ENCODE measurements at places on chromosomes 4 and X.

DNA sequence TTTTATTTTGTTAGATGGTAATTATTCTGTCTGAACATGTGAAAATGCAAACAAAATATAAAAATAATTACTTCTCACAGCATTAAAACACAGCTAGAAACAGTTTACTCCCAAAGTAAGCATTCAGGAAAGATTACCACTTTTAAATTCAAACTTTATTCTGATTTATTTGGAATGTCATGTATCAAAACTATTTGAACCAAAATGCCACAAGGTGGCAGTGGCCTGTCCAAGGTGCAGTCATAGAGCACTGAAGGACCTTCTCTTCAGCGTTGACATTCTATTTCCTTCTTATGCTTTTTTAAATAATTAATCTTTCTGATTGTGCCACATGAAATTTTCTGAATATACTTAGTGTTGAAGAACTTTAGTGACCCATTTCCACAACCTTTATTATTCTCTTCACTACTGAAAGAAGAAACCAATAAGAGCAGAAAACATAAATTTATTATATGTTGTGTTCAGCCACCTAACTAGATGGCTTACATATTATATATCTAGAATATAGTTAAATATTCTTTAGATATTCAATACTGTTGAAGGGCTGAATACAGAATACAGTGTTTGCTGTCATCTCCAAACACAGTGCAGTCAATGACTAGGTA lies 283.6 kb downstream of the CFAP299 start:
- no peak for DNase-seq

- DNase-seq = no peak
These were observed 70.7 kb upstream of the ANXA10 start for GRCh38 chr4:168021666-168022065.

- no peak for DNase-seq
These were observed 1014.2 kb downstream of the C4orf33 start for GRCh38 chr4:130110189-130110588.

DNA sequence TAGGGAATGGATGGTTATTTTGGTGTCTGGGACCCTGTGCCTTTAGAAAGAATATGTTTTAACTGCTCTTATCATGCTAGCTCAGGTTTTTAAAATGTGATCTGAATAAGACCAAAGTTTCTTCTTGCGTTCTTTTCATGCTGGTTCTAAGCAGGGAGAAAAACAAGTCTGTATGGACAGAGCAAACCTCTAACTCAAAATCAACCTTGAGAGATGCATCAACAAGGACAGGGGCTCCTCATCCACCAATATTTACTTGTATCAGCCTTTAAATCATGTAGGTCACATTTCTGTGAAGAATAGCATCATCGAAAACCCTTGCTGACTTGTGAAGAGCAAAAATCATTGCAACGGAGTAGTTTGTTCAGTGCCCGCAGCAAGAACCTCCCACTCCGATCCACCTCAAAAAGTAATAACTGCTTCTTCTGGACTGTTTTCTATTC lies 1.2 kb downstream of the ATP10D start:
- no peak for DNase-seq

DNA sequence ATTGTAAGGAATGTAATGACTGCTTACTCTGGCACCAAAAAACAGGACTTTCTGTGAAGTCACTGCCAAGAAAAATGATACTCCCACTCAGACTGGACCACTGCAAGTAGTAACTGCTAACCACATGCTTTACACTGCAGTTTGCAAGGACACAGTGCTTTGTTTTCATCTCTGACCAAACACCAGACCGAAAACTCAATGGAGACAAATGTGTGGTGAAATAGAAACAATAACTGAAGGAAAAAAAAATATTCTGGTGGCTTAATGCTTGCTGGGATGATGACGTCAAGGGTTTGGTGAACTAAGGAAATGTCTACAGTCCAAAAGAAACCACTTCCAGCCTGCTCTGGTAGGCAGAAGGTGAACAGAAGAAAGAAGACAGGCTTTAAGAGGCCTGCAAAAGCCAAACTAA lies 13.2 kb downstream of the GPC4 start:
- DNase-seq = no peak

- no peak for DNase-seq
These were observed 820 bp upstream of the MAB21L2 start for GRCh38 chr4:150581056-150581605.

- no peak for DNase-seq
These were observed 1.2 kb downstream of the AKAP17A start for GRCh38 chrX:1592470-1593142.

DNA sequence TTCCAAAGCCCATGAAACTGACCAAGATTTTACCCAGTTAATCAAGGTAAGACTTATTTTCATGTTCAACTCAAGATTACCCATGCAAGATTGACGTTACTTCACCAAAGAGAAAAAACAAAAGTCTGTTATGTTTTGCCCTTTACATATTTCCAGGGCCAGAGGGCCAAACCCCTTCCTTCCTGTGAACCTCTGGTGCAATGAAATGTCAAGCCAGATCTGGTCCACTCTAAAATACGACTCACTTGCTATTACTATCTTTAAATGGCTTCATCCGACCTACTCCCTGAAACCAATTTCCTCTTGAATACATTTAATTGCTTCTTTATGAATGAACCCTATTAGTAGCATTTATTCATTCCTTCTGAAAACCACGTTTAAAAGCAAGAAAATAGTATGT lies 33.0 kb downstream of the TSPAN5 start:
- no peak for DNase-seq

DNA sequence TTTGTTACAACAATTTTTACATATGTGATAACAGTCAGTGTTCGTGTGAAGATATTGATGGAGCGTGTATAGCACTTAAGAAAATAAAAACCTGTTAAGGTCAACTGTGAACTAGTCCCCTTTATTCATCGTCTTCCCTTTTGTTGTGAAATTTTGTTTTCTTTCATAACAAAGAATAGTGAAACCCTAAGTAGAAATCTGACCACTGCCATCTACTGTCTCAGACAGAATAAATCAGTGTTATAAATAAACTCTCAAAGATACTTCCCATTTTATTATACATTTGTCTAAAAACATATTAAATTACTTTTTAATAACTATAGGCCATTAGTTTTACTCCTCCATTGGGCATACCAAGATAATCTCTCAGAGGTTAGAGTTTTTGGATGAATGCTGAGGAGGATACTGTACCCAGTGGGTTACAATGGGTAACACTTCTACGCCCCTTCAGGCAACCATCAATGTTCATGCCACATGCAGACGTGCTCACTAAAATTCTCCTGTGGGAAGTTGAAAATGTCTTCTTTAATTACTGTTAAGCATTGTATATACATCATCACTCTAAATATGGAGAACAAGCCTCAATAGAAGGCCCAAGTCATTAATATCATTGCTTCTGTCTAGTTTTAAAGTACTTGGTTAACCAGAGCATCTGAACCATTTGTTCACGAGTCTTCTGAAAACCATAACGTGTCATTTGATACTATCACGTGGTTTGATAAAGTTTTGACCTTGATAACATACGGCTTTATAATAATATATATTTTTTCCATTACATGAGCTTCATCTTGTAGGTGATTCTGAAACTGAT lies 171.2 kb downstream of the TMA16 start:
- no peak for DNase-seq

DNA sequence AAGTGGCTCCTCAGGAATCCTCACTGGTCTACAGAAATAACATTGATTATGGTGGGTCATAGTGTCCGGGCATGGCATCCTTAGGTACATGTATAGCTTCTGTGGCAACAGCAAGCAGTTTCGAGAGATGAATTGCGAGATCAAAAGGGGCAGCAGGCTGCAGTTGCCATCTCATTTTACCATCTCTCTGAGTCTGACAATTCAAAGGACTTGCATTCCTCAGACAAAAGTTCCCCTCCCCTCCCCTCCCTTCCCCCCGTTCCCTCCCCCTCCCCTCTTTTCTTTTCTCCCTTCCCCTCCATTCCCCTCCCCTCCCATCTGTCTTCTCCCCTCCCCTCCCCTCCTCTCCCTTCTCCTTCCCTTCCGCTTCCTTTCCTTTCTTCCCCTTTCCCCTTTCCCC lies 70.2 kb downstream of the MTNR1A start:
- DNase-seq = no peak
